ENCODE measurements at places on chromosomes 12 and 14.
A peak's percentile ranks its signal among the peaks of the same experiment; 100 is the strongest.

DNA sequence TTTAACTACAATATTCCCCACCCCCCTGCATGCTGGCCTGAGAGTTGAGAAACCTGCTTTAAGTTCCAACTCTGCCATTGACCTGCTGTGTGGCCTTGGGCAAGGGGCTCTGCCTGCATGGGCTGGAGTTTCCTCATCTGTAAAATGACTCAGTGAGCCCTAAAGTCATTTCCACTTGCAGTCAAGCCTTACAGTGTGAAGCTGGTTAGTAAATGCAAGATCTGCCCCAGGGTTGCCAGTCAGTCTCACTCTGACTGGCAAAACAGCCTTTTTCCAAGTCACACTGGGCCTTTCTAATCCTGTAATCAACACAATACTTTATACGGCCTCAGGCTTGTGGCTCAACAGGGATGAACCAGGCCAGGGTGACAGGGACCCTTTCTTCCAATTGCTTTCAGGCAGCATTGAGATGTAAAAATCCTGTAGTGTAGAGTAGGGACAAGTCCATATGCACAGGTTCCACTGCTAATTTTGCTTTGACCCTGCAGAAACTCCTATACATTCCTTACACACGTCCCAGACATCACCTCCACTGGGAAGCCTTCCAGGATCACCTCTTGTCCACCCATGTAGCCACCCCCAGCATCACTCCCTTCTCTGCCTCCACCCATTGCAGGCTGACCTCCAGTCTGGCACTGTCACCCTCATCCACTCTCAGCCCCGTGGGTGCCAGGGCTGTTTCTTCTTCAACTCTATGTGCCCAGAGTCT, 42.6 kb upstream of the PRIMA1 start:
- DNase-seq: no peak

DNA sequence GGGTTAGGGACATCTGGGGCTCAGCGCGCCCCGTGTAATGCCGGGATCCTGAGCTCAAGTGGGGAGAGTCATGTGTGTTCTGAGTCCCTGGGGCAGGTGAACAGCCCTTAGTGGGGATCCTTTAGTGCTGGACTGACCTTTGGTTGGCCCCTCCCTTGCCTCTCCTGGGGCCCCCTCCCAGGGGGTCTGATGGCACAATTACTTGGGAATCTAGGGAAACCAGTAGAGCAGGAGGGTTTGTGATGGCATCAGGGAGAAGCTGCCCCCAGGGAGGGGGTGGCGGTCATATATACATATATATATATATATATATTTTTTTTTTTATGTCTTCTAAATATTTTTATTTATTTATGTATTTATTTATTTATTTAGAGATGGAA, at the start of gene MORN3:
MORN3 (minus strand) TSS at position 134 of the 380 bp plus-strand sequence. CDS start 171 bp downstream, outside the sequence.
- DNase-seq: no peak

DNA sequence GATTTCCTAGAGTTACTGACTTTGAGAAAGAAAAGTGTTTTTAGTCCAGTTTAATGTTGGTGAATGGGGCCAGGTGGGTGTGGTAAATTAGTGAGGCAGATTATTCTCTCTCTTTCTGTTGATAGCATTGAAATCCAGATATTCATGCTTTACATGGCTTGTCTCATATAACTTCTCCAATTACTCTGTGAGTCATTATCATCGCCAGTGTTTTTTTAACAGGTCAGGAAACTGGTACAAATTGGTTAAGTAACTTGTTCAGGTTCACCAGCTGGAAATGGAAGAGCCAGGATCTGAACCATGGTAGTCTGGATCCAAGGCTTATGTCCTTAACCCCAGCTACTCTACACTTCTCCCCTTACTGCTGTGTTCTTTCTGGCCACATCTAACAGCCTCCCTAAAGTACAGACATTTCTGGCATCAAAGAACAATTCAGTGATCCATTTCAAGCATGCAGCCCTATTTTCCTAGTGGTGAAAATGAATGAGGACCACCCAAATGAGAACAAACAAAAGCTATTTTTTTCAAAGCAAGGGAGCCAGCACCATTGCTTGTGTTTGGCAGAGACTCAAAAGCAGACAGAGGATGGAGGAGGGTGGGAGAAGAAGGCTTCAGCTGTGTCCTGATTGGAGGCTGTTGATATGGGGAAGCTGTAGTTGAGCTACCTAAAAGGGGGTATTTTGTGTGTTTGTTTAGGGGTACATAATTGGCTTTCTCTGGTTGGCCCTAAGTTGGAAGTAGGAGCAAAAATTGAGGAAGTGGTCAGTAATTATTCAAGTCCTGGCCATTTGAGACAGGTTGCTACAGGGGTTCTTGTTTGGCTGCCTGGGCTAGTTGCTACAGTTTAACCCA, 1.7 kb downstream of the IRAK3 start:
- DNase-seq: peak; percentile 78

- no peak for DNase-seq
Observed at GRCh38 chr12:21239866-21240265, 94.9 kb downstream of the SLCO1A2 start.

DNA sequence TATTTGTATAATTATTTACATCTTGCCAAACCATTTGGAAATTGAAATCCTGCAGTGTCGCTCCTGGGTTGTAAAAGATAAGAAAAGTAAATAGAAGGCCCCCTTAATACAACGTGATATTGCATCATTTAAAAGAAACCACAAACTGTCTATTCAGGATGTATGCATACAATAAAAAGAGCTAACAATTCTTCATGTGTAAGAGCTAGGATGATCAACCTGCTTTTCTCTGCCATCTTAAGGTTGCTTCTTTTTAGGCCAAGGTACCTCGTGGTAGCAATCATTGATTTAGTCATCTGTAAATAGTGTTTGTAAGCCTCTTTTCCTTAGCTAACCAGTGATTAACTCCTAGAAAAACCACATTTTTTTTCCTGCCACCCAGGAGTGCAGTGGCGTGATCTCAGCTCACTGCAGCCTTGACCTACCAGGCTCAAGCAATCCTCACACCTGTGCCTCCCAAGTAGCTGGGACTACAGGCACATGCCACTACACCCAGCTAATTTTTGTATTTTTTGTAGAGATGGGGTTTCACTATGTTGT, 3.3 kb upstream of the USP44 start:
- DNase-seq: no peak

GRCh38 chr12:8696442-8697090, 1.2 kb upstream of the RIMKLB start:
- no peak for DNase-seq

DNA sequence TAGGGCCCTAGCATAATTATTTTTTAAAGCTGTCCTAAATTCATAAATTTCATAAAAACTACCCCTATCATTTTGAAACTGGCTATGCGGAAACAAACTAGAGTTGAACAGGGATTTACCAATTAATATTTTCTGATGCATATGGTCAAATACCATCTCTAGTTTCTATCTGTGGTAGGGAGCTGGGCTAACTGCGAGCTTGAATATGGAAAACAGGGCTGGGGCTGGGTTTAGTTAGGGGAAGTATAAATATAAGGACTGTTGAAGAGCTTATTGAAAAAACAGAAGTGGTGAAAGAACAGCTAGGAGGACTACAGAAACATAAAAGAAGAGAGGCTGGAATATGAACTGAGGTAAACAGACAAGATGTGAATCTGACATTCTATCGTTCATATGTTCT, 91.8 kb downstream of the SLC38A1 start:
- DNase-seq: no peak

DNA sequence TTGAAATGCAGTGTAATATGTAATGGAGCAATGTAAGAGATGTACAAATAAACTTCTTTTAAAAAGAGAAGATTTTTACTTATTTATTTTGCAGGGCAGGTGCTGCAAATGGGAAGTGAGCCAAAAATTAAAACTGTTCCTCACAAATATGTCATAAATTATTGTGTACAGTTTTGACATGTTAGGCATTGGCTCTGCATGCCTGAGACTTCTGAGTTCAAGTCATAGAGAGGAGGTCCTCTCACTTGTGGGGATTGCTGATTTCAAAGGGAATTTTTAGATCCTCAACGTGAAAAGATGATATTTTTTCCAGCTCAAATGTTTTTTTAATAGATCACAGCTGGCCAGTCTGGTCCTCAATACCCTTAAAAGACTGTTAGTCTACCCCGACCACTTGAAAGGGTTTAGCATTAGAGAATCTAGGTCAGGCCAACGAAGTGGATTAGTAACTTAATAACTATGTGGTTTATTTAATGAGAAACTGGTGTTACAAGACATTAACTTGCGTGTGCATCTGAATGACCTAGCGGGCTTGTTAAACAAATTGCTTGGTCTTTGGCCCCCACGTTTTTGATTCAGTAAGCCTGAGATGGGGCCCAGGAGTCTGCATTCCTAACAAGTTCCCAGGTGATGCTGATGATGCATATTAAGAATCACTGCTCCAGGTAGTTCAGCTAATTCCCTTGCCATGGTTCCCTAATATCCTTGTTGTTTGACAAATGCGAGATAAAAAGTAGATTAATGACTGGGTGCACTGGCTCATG, 30.9 kb upstream of the WDR89 start:
- peak; percentile 24 for DNase-seq

- no peak for DNase-seq
Observed at GRCh38 chr14:32514681-32515080, 185.6 kb downstream of the AKAP6 start.

DNA sequence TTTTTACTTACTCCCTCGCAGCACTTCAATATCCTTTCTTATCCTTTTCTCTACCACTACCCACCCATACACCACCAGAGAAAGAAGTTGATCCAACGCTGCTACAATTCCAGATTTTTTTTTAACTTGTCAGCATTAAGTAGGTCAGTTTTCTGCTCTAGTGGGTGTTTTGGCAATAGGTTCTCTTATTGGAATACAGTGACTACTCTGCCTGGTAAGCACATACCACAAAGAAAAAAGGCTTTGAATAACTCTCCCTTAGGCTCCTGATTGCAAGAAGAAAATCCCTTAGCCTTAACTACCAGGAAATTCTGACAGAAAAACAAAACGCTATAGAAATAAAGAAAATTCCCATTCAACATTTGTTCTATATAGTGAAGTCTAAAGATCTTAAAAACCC, 72.0 kb downstream of the NUMB start:
- peak; percentile 38 for DNase-seq

DNA sequence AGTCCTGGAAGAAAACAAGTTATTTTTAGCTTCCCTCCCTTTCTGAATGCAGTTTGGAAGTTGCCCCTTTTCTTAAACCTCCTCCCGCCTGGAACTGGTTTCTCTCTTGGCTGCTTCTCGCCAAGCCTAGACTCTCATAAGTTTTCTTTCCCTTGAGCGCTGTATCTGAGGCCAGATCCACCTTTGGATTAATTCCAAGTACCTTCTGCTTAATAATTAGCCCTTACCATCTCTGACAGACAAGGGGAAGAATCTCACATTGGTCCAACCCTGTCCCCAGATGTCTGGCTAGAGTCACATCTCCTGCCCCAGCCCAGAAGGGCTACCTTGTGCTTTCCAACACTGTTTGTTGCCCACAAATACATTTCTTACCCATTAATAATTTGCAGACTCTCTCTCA, 161.8 kb upstream of the RGS6 start:
- no peak for DNase-seq

GRCh38 chr12:3272958-3273357, 195.8 kb downstream of the TSPAN9 start:
- no peak for DNase-seq

DNA sequence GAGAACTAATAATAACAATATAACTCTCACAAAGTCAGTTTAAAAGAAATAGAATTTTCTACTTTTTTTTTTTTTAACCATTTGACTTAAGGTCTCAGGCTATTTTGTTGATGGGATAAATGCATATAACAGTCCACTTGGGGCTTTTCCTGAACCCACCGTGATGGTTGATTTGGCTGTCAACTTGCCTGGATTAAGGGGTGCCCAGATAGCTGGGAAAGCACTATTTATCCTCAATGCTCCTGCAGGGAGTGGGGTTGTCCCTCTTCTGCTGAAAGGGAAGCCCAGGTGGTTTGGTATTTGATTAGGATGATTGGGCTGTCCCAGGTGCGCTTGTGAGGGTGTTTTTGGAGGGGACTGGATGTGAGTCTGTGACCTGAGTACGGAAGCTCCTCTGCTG, 114.9 kb downstream of the AACS start:
- DNase-seq: no peak

- DNase-seq: no peak
Observed at GRCh38 chr12:109988274-109988673, 7.9 kb downstream of the GIT2 start.

DNA sequence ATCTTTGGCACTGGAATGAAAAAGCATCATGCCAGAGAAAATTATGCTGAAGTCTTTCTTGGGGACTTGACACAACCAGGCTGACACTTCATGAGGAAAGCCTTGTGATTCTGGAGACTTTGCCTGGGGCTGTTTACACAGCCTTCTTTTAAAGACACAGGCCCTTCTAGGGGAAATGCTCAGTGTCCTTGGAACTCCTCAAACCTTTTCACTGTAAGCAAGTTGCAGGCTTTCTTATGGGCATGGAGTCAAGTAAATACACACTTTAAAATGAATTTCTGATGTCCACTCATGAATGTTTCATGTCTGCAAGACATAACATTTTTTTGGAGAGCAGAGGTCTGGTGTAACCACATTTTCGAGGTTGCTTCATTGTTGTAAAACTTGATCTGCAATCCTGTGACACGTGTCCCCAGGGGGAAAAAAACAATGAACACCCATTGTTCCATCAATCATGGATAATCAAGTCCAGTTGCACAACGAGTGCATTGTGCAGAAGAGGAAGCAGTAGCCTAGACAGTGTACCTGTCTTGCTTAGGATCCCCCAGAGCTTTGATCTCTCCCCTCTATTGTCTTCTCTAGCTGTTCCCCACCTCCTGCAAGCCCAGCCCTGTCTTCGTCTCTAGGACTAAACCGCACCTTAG, 155.1 kb upstream of the PRICKLE1 start:
- no peak for DNase-seq

DNA sequence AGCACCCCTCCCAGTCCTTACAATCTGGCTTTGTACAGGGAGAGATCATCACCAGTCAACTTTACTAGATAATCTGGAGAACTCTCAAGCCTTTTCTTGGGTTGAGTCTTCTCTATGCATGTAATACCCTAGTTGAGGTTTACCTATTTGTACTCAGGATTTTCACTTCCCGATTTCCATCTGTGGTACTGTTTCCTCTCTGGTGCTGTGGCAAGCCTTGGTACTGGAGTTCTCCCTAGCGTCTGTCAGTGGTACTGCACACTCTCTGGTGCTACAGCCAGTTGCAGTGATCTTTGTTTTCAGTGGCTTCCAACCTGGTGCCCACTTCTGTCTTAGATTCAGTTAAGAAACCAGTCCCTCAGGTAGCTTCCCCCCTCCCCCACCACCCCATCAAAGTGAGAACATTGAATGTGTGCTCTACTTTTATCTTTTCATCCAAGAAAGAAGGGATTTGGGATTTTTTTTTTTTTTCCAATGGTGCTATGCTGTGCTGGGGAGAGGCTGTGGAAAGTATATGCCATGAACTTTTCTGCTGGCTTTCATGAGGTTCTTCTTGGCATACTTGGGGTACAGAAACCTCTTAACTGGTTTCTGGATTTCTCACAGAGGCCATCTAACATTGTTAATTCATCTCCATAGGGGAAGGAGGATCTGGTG, 69.4 kb upstream of the EVL start:
- peak; percentile 60 for DNase-seq

DNA sequence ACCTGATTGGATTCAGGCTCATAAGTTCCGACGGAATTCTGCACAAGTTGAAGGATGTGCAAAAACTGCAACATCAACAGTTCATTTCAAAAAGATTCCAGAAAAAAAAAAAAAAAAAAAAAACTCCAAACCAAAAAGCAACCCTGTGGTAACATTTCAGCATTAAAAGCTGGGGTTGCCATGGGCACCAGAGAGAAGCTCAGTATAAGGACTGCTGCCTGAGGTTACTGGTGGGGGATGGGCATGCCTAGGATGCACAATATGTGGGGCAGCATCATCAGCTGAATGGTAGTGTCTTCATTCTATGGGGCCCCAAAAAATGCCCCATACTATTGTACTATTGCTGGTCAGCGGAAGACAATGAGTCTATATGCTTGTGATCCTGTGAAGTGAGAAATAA, 44.7 kb downstream of the MBIP start:
- no peak for DNase-seq

GRCh38 chr14:22932146-22932545, 3.0 kb upstream of the PRMT5 start:
- DNase-seq: no peak
